ENCODE measurements at places on chromosomes 13 and 19. TPM values are rescaled to one million over a fixed set of nuclear protein-coding genes. Genes with fewer than 3 reads are reported as not detected.
A peak's percentile ranks its signal among the peaks of the same experiment; 100 is the strongest.

GRCh38 chr19:32651729-32652140 lies 23.2 kb downstream of the ANKRD27 start:
- no peak for DNase-seq

- DNase-seq = no peak
These were observed 1607.0 kb downstream of the PCDH9 start for GRCh38 chr13:65623148-65623547.

Gene VSIG10L
- total RNA-seq = 0.74 TPM

Gene C5AR2
- total RNA-seq = 0.85 TPM

Gene LRRC63
- 1.2 TPM for total RNA-seq

- no peak for DNase-seq
These were observed 159.0 kb downstream of the USP12 start for GRCh38 chr13:27012482-27013197.

DNA sequence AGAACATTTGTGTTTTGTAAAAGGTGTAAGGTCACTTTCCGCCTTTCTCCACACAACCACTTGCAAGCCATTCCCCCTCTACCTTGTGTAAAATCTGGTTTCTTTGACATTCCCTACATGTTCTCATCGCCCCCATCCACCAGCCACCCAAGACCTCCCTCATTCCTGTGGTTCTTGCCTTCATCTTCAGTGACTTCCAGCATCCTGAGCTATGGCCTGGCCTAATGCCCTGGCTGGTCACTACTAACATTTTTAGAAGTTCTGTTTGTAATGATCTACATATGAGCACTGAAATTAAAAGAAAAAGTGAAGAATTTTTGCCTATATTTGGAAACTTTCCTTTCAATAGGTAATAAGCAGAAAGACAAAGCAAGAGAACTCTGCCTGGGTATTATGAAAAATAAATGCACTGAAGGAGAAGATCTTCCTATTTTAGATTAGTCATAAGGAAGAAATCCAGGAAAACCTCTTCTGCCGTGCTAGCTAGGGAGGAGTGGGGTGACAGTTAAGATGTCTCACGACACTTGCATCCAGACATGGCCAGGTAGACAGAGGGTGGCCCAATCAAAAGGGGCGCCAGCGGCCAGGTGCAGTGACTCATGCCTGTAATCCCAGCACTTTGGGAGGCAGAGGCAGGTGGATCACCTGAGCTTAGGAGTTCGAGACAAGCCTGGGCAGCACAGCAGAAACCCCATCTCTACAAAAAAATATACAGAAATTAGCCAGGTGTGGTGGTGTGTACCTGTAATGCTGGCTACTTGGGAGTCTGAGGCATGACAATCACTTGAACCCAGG lies 28.1 kb upstream of the MPHOSPH8 start:
- no peak for DNase-seq

Gene PPM1N
- total RNA-seq = 0.53 TPM

GRCh38 chr19:30376272-30376671 lies 4.1 kb downstream of the ZNF536 start:
- DNase-seq = no peak

Gene IFNL2
- not detected for total RNA-seq

Gene PGLYRP1
- total RNA-seq = not detected

Gene NCAN
- total RNA-seq = 0.42 TPM

- no peak for DNase-seq
These were observed 25.1 kb downstream of the TMPRSS9 start for GRCh38 chr19:2385053-2385721.

DNA sequence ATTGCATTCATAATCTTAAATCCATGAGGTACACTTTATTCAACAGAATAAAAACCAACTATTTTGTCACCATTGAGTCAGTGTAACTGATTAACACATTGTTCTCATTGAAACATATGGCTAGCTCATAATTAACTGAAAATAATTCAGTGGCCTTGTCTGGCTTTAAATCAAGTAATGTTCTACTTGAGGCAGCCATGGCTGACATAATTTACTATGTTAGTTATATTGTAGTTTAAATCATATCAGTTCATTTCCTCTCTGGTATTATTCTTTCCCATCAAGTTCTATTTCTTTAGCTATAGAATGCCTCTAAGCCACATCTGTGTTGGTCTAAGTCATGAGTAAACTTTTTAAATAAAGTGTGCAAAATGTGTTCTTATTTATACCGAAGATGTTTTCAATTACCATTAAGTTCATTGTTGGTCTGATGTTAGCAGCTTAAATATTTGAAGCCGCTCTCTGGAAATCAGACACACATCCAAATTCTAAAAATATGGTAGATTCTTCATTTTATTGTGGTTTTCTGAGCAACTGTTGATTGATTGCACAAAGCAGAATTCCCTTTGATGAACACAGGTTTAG lies 393.7 kb downstream of the GPC6 start:
- no peak for DNase-seq

DNA sequence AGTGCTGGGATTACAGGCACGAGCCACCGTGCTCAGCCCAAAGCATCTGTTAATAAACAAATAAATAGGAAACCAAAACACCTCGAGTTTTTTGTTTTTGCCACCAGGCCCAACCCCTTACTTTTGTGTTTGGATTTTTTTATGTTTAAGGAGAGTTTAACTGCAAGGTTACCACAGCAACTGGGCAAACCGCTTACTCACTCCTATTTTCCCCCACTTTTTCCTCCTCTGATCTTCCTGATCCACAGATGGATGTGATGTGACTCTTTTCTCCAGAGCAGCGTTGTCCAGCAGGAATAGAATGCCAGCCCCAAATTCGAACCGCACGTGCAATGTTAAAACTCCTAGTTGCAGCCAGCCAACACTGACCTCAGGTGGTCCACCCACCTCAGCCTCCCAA lies 2.1 kb upstream of the PNMA8B start:
- no peak for DNase-seq

GRCh38 chr19:2012941-2013682 lies 2.4 kb downstream of the BTBD2 start:
- DNase-seq = no peak

DNA sequence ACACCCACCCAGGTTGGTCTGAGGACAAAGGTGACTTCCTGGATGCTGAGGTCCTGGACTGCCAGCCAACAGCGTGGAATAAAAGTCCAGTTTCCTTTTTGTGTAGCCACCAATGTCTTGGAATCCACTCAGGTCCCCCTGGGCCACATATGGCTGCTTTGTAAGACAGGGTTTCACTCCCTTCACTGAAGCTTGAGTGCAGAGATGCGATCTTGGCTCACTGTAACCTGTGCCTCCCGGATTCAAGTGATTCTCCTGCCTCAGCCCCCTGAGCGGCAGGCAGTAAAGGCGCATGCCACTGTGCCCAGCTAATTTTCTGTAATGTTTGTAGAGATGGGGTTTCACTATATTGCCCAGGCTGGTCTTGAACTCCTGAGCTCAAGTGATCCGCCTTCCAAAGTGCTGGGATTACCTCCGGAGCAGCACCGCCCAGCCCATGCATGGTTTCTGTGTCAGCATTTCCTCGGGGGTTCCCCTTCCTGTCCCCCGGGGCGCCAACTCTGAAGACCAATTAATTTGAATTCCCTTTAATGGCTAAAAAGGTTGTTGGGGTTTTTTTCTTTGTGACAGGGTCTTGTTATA lies 17.5 kb downstream of the KANK2 start:
- DNase-seq = no peak

DNA sequence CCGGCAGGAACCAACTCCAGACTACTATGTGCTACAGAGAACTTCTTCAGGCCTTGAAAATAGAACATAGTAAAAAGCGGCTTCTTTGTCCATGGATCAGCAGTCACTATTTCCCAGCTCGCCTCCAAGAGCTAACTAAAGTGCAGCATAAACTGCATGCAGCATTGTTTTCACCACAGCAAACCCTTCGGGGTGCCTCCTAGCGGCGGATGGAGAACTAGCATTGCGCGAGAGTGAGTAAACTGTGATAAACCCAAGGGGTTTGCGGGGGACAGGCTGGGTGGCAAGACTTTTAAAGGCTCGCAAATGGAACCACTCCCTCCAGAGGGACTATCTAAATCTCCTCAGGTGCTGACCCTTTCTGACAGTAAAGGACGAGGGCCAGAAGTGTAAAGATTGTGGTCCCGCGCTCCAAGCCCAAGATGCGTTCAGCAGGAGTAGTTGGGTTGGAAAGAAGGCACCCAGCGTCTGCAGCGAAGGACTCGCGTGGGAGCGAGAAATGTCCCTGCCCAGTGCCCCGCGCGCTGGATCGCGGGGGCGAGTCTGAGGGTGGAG lies 21.5 kb upstream of the SGCG start:
- no peak for DNase-seq

Gene PCSK4
- total RNA-seq = 1.6 TPM

DNA sequence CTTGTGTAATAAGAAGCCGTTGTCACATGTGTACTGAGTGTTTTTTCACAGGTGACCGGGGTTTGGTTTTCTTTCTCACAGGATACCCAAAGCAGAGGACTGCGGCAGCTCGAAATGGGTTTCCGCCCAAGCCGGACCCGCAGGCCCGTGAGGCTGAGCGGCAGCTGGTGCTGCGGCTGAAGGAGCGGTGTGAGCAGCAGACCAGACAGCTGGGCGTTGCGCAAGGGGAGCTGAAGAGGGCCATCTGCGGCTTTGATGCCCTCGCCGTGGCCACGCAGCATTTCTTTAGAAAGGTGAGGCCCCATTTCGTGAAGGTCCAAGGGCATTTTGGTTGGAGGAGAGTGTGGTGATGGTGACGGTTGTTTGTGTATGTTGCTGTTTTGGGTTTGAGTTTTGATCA lies 236.3 kb downstream of the SLC7A1 start:
- DNase-seq = no peak

- no peak for DNase-seq
These were observed 52.8 kb downstream of the THSD1 start for GRCh38 chr13:52353193-52353592.

DNA sequence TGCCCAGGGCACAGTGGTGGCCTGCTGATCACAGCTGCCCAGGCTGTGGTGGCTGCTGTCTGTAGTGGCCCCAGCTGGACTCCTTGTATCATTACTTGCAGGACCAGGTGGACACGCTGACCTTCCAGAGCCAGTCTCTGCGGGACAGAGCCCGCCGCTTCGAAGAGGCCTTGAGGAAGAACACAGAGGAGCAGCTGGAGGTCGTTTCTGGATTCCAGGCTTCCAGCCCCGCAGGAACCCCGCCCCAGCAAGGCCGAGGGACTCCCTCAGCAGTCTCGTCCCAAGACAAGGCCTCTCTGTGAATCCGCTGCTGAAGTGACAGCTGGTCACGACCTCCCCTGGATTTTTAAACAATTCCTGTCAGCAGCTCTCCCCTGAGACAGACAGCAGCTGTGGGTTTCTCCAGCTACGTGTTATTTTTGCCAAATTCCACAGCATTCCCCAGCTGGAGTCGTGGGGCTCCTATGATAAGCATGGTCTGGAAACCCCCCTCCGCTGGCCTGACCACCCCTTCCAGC lies 98.3 kb downstream of the SLC7A1 start:
- DNase-seq = peak; percentile 73

Gene LGI4
- total RNA-seq = 5.9 TPM

- no peak for DNase-seq
These were observed 46.2 kb downstream of the DCT start for GRCh38 chr13:94433055-94433961.

DNA sequence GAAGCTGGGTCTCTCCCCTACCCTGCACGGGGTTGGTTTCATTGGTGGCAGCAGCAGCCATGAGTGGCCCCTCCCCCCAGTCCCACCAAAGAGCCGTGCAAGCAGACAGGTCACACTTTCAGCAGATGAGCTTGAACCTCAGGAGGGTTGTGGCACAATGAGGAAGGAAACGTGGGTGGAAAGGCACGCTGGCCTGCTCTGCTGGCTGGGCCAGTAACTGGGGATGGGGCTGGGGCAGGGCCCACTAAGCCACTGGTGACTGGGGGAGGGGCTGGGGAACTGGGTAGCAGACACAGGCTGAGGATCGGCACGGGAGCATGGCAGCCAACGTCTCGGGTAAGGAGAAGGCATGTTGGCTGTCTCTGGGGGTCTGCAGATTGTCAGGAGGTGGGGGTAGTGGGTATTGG lies at the start of gene P2RY11:
P2RY11 (plus strand) TSS at position 289 of the 407 bp plus-strand sequence; CDS start at position 318, 29 bp downstream.
- no peak for DNase-seq

GRCh38 chr19:55071129-55071502 lies 4.6 kb upstream of the EPS8L1 start:
- no peak for DNase-seq

- DNase-seq = peak; percentile 29
These were observed 13.6 kb upstream of the FBXO17 start for GRCh38 chr19:38989066-38989605.

- no peak for DNase-seq
These were observed at the start of gene EDDM13 for GRCh38 chr19:56272161-56272798. EDDM13 (plus strand) TSS chr19:56272748; CDS start chr19:56272835, 87 bp downstream.

Gene ZNF530
- total RNA-seq = 4.0 TPM

Gene CEACAM6
- total RNA-seq = 2.2 TPM

DNA sequence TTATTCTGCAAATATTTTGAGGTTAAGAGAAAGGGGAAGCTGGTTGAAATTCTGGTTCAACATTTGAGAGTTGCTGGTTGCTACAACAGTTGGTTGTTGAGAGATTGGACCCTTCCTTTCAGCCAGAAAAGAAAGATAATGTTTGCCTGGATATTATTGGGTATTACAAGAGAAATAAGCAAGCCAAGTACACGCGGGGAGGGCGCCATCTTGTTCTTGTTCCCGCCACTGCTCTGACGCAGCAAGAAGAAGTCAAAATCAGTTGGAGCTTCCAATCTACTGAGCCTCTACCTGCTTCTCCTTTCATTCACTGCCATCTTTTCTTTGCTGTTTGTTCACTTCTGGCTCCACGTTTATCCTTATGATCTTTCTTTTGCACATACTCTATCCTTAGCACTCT lies 18.4 kb downstream of the BSPH1 start:
- no peak for DNase-seq

Gene GPR4
- 0.32 TPM for total RNA-seq

DNA sequence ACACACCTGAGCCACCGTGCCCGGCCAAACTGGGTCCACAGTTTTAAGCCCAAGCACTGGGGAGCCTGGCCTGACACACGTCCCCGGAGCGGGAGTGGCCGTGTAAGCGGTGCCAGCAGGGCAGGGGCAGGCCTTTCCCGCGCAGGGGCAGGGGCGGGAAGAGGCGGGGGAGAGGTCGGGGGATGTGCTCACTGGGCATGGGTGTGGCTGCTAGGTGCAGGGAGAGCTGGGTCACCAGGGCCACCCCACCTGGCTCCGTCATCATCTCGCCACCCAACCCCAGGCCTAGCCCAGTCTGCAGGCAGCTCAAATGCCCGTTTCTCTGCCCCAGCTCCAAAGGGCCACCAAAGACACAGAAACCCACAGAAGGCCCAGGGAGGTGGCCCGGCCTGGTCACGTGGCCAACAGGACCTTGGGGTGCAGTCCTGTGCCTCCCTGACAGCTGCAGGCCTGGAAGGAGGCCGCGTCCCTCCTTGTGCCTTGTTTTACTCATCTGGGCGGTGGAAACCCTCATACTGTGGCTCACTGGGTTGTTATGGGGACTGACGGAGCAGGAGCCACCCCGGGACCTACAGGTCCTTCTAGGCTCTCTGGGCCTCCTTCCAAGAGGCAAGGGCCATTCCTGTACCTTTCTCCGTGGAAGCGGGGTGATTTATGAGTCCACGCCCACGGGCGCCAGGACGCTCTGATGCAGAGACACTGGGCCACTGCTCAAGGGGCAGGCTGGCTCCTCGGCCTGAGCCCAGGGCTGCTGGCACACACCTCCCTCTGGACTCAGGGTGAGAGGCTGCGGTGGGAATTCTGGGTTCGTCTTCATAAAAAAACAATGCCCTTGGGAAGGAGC lies 27.7 kb downstream of the MAP2K2 start:
- no peak for DNase-seq

GRCh38 chr19:7994114-7994513 lies 11.3 kb downstream of the ELAVL1 start:
- DNase-seq = no peak

All from urinary bladder (tissue), 4 donors.